ENCODE measurements at places on chromosomes 4 and X.

- DNase-seq = no peak
These were observed 32.7 kb upstream of the PGK1 start for GRCh38 chrX:78071331-78071730.

DNA sequence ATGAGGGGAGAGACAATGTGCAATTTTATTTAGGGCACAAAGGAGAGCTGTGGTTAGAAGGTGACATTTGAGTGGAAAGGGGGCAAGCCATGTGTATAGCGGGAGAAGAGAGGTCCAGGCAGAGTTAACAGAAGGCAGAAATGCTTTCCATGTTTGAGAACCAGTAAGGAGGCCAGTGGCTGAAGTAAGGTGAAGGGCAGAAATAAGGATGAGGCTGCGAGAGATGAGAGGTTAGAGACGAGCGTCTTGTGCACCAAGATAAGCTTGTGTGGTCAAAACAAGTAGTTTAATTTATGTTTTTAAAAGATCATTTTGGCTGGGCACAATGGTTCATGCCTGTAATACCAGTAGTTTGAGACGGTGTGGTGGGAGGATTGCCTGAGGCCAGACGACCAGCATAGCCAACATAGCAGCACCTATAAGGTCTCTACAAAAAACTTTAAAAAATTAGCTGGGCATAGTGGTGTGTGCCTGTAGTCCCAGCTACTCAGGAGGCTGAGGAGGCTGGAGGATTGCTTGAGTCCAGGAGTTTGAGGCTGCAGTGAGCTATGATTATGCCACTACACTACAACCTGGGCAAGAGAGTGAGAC is 8.5 kb downstream of the HTT start:
- no peak for DNase-seq

DNA sequence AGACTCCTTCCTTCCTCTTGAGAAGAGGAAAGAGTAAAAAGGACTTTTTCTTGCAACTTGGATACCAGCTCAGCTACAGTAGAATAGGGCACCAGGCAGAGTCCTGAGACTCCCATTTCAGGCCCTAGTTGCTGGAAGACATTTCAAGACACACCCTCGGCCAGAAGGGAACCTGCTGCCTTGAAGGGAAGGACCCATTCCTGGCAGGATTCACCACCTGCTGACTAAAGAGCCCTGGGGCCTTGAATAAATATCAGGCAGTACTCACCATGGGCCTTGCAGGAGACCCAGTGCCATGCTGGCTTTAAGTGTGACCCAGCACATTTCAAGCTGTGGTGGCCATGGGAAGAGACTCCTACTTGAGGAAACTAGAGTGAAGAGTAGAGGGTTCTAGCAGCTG is 317.6 kb downstream of the DKK2 start:
- no peak for DNase-seq

DNA sequence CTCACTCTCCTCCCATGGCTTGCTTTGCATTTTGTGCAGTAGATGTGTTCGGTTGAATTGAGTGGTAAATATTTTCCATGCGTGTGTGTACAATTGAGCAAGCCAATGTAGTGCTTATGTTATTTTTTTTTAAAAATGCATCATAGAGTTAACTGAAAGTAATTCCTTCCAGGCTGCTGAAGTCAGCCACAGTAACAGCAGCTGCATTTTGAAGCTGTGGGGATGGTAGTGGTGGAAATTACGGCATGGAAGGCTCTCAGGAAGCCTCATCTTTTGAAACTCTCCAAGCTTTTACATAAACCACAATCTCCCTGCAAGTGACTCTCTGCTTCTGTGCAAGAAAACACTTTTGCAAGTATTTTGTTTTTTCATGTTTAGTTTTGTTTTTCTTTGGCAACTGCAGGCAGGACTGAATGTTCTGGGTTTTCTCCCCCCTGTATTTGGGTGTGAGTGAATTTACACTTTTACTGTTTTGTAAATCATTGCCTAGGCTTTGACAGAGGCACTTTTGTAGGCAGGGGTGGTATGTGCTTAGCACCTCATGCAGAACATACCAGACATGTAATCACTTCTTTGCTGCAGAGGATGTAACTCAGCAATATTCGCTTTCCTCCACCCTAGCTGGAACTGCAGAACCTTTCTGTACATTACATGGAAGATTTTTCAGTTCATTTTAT is 56.2 kb downstream of the LRRC66 start:
- DNase-seq = no peak

GRCh38 chrX:936979-937769 is 275.3 kb downstream of the CRLF2 start:
- DNase-seq = no peak

DNA sequence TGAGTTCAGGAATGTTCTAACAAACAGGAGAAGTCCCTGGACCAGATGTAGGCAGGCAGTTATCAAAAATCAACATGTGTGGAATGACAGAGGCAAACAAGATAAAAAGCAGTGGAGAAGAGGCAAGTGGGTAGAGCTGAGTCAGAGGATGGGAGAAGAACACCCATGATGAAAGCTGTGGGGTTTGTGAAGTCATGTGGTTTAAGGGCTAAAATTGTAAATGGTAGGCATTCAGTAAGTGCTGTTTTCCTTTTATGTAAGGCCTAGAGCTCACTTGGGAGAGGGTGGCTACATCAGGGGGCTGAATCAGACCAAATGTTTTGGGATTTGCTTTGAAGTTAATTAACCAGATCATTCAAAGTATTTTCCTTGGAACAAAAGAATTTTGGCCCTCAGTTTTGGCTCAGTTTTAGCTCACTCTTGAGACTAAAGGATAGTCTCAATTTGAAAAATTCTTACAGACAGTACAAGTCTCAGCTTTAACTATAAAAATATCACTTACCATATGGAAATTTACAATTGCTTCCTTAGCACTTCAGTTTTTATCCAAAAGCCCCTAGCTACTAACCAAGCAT is 114.5 kb upstream of the PCDH7 start:
- no peak for DNase-seq

DNA sequence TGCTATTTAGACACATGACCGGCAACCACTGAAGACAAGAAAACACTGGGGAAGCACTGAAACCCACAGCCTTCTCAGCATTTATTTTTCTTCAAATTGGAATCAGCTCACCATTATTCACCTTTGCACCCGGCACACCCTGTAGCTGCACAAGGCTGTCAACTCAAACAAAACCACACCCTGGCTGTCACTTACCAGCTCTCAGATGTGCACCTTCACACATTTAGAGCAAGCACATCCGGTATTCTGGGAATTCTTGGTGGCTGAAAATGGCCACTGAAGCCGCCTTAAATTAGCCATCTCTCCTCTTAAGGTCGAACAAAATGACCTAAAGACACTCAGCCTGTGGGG is 5.9 kb downstream of the ZFYVE28 start:
- peak; percentile 81 for DNase-seq
